PC-9 (cell line): ENCODE measurements at places on chromosomes 12 and 14.

DNA sequence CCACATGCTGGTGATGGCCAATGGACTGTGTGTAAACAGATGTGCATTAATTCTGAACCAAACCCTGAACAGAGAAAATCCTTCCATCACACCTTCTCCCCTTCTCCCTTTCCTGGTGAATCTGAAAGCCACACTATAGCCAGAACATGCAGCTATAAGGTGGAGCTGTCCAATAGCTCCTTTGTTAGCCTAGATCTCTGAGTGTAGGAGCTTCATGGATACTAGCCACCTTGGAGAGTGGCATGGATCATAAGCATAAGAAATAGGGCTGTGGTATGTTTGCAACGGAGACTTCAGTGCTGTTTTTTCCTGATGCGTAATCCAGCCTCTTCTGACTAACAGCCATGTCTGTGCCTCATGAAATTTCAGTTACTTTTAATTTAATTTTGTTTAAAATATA, 364.5 kb downstream of the BTG1 start:
- no peak overlapping the region for H3K4me3 ChIP-seq
- no peak overlapping the region for H3K27ac ChIP-seq
- no peaks in the 10 kb centered on the region for H3K27me3 ChIP-seq
- H3K4me1 ChIP-seq, result peaks cover 30% of the 10 kb centered on the region
- no peak for DNase-seq

DNA sequence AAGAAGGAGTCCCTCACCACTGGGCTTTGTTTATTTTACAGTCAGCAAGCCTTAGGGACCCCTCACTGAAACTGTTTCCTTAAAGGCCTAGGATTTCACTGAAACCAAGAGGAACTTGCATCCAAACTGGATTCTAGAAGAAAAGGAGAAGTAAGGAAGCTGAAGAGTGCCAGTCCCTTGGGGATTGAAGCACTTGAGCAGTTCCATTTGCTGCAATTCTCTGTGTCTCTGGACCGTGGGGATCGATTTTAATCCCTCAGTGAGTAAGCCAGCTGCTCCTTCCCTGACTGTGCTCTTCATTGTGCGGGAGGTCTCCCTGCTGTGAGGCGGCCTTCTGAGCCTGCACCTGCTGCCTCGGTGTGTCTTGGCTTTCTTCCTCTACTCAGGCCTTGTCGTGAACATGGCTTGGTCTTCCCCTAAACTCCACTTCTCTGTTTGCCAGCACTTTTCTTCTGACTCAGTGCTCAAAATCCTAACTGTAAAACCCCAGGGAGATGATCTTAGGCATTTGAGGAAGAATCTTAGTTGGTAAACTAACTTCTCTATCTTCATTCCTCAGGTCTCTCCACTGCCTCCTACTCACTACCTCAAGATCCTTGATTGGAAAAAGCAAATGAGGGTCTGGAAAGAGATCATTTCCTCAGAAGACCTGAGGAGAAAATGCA, 132.6 kb downstream of the SLC38A6 start:
- no peaks in the 10 kb centered on the region for H3K36me3 ChIP-seq
- no peak overlapping the region for H3K4me3 ChIP-seq
- H3K27me3 ChIP-seq, result no peaks in the 10 kb centered on the region
- H3K4me1 ChIP-seq, result no peaks in the 10 kb centered on the region
- no peak overlapping the region for H3K27ac ChIP-seq

DNA sequence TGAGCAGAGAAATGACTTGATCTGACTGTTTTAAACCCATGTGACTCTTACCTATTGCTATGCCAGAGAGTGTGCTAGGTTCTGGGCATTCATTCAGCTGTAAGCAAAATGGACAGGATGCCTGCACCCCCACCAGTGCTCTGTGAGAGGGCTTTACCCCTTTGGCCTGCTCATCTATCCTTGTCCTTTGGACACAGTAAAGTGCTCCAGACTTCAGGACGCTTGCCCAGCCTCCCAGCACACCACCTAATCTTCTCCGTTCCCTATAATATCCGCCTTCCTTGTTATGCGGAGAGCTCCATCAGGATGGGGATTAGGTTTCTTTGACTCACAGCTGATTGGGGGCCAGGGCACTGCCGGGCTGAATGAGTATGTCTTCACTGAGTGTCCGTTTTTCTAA, 4.4 kb upstream of the ZNF839 start:
- no peaks in the 10 kb centered on the region for H3K36me3 ChIP-seq
- no peak for DNase-seq
- no peaks in the 10 kb centered on the region for H3K27me3 ChIP-seq
- H3K4me3 ChIP-seq, result no peak overlapping the region
- no peak overlapping the region for H3K27ac ChIP-seq
- peaks cover 31% of the 10 kb centered on the region for H3K4me1 ChIP-seq

- DNase-seq, result no peak
- no peak overlapping the region for H3K4me3 ChIP-seq
- no peaks in the 10 kb centered on the region for H3K27me3 ChIP-seq
- no peak overlapping the region for H3K27ac ChIP-seq
Measured at GRCh38 chr14:68293404-68293803, 473.8 kb downstream of the RAD51B start.

GRCh38 chr14:31068235-31068634, 42.1 kb upstream of the STRN3 start:
- H3K27ac ChIP-seq, result no peak overlapping the region
- no peaks in the 10 kb centered on the region for H3K36me3 ChIP-seq
- DNase-seq, result no peak

DNA sequence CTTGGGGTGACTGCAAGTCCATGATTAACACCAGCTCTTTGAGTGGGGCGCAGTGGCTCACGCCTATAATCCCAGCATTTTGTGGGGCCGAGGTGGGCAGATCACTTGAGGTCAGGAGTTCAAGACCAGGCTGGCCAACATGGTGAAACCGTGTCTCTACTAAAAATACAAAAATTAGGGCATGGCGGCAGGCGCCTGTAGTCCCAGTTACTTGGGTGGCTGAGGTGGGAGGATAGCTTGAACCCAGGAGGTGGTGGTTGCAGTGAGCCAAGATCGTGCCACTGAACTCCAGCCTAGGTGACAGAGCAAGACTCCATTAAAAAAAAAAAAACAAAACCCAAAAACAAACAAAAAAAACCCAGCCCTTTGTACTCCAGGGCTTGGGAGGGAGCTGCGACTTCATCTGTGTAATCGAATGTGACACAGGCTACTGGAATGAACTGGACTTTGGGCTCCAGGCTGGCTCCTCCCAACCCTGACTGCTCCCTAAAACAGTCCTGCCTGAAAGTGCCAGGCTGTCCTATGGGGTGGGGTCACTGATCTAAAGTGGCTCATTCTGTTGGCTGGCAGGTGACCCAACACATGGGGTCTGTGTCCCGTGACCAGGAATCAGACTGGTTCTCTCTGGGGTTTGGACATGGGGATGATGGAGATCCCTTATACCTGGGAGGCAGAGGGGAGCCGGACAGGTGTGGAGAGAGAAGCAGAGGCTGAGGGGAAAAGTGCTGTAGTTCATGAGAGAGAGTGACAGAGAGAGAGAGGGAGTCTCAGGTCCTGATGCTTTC, 9.3 kb upstream of the C12orf43 start:
- no peaks in the 10 kb centered on the region for H3K27me3 ChIP-seq
- peaks cover 14% of the 10 kb centered on the region for H3K4me1 ChIP-seq
- H3K27ac ChIP-seq, result peak overlapping the region; percentile 32; the same call in 1 of the 2 replicates
- H3K36me3 ChIP-seq, result no peaks in the 10 kb centered on the region

DNA sequence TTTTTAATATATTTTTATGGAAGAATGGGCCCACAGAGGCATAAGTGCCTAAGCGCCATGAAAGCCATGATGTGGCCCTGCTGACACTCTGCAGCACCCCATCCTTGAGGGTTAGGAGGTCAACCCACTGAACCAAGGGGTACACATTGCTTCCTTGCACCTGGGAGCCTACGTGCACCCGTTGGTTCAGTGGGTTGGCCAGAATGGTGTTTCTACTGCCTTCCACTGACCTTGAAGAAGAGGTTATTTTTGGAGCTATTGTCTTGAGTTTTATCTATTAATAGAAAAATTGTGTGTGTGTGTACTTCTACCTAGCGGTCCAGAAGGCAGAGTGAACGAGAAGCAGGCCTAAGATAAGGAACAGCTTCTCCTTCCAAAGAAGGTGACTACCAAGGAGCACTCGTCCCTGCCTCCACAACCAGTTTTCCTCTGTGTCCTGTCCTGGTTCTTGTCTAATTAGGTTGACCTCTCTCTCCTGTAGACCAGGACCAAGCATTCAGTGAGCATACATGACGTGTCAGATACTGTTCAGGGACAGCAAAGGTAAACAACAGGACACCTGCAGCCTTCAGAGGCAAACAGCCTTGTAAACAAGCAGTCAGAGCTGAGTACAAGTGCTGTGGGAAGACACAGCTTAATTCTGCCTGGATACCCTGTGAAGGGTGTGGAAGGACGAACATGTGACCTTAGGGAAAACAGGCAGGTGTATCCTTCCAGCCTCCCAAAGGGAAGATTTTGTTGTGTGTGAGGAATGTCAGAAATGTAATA, 30.4 kb upstream of the PLEK2 start:
- no peak for DNase-seq
- H3K36me3 ChIP-seq, result no peaks in the 10 kb centered on the region

DNA sequence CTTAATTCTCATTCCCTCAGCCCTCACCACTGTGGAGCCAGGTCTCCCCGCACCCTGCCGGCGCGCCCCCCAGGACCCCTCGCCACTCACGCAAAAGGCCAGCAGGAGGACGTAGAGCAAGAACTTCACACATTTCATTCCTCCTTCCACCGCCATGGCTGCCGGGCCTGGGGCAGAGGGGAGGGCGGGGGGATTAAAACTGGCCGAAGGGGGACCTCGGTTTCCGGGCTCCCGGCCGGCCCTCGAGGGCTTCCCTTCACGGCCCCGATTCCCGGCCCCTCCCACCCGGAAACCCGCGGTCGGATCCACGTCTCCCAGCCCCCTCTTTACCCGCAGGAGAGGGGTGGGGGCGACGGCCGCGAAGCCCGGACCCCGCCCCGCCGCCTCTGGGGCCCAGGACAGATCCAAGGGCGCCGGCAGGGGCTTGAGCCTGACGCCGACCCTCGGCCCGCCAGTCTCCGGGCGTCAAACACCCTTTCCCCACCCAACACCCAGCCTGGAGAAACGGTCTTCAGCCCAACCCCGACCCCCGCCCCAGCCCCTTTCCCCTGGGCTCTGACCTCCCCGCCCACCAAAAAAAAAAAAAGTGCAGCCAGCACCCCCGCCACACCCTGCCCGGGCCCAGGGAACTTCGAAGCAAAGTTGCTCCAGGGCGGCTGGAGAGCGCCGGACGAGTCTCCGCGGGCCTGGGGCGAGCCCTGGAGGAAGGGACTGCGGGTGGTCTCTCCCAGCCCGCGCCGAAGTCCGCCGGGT, 447 bp downstream of the CD63 start:
- peak overlapping the region; percentile 84 for H3K27ac ChIP-seq
- peaks cover 11% of the 10 kb centered on the region; the same call in 1 of the 2 replicates for H3K36me3 ChIP-seq
- peak; percentile 43 for DNase-seq
- no peaks in the 10 kb centered on the region for H3K27me3 ChIP-seq
- peak overlapping the region; percentile 100 for H3K4me3 ChIP-seq

DNA sequence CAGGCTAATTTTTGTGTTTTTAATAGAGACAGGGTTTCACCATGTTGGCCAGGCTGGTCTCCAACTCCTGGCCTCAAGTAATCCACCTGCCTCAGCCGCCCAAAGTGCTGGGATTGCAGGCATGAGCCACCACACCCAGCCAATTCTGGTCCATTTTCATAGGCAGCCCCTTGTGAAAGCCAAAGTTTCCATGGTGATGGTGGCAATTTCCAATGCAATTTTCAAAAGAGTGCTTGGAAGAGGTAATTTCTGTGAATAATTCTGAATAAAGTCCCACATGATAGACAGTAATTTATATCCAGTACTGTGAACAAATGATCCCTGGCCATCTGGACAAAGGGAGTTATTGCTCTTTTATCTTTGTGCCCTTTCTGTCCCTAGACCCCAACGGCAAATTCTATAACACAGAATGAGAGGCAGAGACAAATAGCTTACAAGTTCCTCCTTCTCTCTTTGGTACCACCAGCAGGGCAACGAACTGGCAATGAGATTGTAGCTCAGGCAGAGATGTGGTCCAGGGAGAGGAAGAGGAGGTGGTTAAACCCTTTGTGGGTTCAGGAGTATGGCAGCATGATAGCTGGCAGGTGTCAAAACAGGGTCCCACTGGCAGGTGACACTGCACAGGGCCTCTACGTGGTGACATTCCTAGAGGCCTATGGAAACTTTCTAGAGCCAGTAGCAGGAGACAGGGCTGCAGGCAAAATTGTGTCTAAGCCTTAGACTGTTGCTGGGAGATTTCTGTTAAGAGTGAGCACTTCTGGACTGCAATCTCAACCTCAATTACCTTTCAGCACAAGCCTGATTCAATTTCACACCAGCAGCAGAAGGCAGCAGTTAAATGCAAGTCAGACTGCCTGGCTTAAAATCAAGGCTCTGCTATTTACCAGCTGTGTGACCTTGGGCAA, 46.5 kb downstream of the NT5DC3 start:
- H3K36me3 ChIP-seq, result peaks cover 8% of the 10 kb centered on the region; the same call in 1 of the 2 replicates
- H3K27me3 ChIP-seq, result no peaks in the 10 kb centered on the region
- peaks cover 38% of the 10 kb centered on the region for H3K4me1 ChIP-seq
- DNase-seq, result no peak
- H3K4me3 ChIP-seq, result no peak overlapping the region
- H3K27ac ChIP-seq, result no peak overlapping the region

DNA sequence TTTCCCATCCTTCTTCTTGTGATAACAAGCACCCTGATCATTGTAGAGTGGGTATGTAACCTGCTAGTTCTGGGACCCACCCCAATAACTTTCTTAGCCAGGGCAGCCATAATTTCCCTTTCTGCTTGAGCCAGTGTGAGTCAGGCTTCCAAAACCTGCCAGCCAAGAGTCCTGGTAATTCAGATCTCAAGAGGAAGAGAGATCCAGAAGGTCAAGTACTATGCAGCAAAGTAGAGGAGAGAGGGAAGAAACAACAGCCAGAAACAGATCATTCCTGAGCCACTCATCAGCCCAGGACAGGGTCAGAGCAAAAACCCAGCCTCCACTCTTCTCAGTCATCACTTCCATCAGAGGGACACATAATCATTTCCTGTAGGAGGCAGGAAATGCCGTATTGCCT, 182.0 kb downstream of the DICER1 start:
- DNase-seq, result no peak
- no peaks in the 10 kb centered on the region for H3K4me1 ChIP-seq
- H3K27ac ChIP-seq, result no peak overlapping the region
- no peaks in the 10 kb centered on the region for H3K36me3 ChIP-seq

- H3K36me3 ChIP-seq, result peaks cover 83% of the 10 kb centered on the region
- no peaks in the 10 kb centered on the region for H3K27me3 ChIP-seq
- H3K27ac ChIP-seq, result no peak overlapping the region
- no peak for DNase-seq
- peaks cover 15% of the 10 kb centered on the region; the same call in 1 of the 2 replicates for H3K4me1 ChIP-seq
- no peak overlapping the region for H3K4me3 ChIP-seq
Measured at GRCh38 chr14:103341250-103342129, 7.5 kb downstream of the EIF5 start.

- no peak overlapping the region for H3K27ac ChIP-seq
- H3K4me3 ChIP-seq, result no peak overlapping the region
- no peaks in the 10 kb centered on the region for H3K36me3 ChIP-seq
- no peaks in the 10 kb centered on the region for H3K27me3 ChIP-seq
- no peaks in the 10 kb centered on the region for H3K4me1 ChIP-seq
- no peak for DNase-seq
Measured at GRCh38 chr12:19726592-19726991, 287.3 kb downstream of the AEBP2 start.
